ENCODE measurements at places on chromosomes 5 and 9.

DNA sequence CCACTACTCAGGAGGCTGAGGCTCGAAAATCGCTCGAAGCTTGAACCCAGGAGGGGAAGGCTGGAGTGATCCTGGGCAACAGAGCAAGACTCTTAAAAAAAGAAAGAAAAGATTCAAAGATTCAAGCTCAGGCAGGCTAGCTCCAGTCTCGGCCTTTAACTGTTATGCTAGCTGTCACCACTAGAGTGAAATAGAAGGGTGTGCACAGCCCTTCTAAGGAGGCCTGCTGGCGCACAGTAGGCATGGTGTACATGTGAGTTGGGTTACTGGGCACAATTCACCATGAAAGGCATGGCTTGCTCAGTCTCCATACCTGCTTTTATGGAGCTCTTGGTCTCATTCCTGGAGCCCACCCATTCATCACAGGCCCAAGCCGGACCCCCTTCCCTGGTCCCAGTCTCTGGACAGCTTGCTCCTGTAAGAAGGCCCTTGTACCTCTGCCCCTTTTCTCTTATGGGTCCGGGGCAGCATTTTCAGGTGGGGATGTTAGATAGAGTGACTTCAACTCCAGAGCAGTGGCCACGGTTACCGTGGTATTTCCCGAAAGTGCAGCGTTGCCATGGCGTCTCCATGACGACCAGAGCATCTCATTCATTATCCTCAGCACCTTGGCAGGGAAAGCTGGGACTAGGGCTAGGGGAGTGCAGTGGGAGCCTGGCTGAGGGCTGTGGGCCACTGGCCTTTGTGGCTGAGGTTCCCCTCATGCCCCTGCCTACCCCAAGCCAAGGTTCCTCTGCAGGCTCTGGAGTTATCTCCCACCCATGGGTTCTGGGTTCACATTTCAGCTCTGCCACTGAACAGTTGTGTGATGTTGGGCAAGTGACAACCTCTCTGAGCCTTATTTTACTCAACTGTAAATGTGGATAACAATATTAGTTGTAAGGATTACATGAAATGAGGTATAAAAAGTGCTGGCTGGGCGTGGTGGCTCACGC is 5.7 kb downstream of the NDST1 start:
- no peak for DNase-seq

DNA sequence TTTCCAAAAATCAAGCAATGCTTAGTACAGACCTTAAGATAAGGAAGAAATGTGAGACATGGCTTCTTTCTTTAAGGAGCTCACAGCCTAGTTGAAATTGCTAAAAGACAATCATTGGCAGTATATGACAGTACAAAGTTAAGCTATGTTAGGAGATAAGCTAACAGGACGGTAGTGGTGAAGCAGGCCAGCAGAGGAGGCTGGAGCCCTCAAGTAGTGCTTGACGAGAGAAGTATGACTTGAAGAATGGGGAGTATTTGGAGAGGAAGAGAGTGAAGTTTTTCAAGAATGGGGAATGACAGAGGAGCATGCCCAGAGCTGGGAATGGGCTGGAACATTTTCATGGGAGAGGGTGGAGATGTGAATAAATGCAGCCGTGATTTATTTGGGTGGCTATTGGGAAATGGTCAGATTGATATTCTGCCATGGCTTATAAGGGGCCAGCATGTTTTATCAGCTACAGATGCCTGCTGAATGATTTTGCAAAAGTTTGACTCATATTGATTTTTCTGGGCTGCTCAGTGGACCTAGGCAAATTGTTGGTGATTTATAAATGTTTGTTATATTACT is 43.7 kb downstream of the LURAP1L start:
- no peak for DNase-seq

DNA sequence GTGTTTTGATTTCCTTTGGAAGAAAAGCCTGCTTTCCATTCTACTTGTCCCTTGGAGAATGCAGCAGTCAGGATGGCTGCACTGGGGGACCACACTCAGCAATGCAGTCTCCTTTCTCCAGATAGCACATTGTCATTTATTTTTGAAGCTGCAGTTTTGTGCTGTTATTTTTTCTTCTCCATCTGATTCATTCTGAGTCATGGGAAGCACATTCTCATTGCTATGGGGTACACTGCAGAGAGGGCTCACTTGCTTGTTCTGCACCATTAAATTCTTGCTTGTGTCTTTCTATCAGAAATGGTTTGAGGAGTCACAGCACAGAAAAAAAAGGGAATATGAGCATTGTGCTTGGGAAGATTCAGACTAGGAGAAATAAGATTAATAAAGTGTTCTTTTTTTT is 39.7 kb upstream of the POC5 start:
- no peak for DNase-seq

- DNase-seq = no peak
These were observed 2.1 kb upstream of the DMRT3 start for GRCh38 chr9:974031-974995.

- DNase-seq = no peak
These were observed 251.7 kb upstream of the TYRP1 start for GRCh38 chr9:12441506-12441905.

DNA sequence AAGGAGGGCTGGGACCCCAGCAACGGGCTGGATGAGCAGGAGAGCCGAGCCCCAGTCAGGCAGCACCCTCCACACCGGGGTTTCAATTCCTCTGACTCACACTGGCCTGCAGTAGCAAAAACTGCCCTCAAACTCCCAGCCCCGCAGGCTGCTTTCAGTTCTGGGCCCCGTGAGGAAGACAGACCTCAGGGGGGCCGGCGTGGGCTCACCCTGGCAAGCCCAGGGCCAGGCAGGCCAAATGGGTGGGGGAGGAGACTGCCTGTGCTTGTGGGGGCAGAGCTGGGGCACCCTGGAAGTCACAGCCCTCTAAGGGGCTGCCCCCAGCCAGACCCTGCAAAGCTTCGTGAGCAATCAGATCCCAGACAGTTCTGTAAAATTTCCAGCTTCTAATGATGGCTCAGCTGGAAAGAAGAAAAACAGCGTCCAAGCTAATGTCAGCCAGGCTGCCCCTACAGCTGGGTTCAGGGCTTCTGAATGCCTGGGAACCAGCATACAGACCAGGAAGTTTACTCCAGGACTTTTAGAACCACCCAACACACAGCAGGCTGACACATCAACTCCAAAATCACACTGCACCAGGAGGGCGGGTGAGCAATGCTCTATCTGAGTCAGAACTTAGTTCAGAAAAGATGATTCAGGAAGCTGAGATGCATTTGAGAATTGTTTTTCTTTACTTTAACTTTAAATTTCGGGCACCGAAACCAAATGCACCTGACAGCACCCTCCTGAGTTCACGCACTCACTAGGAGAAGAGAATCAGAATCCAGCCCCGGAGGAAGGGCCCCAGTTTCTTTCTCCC is 34.7 kb downstream of the LPCAT1 start:
- DNase-seq = no peak

- DNase-seq = no peak
These were observed 94.8 kb downstream of the PPIC start for GRCh38 chr5:122941737-122942136.

- no peak for DNase-seq
These were observed 219.2 kb downstream of the AGTPBP1 start for GRCh38 chr9:85522459-85523092.

DNA sequence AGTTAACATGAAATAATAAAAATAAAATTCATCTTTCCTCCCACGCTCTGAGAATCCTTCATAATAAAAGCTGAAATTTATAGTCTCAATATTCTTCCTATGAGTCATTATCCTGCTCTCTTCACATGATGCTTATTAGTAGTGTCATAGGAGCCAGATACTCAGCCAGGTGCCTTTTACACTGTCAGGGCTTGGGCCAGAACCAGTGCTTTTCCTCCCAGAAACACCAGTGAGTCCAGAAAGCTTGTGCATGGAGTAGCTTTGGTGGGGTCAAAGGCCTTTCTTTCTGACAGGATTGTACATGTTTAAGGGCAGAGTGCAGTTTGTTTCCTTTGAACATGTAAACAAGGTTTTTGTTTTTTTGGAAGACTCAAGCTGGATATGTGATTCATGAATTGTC is 6.8 kb downstream of the LSM11 start:
- no peak for DNase-seq
